ENCODE measurements at places on chromosomes 6 and 20.

DNA sequence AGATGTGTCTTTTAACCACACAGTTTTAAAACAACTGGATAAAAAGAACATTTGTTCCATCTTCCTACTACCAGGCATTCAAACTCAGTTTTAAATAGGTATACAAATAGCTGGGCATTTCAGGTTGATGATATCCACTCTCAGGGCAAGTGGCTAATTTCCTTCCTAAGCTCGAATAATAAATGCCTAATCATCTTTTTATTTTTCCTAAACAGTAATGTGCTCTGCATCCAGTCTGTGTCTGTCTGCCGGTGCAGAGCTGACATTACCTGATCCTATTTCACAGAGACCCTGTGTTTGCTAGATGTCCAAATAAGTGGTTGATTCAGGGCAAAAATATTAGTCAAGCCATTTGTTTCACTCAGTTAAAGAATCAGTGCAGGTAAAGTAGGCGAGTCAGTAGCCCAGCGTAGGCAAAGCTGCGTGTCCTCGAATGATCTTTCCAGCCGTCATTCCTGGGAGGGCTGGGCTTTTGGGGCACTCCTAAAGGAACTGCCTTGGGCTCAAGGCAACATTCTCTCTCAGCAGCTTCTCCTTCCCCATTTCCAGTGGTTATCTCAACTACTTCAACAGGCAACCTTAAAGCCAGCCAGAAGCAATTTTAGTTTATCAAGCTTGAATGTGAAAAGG lies 74.2 kb upstream of the BMP2 start:
- DNase-seq = no peak

GRCh38 chr6:111430605-111431376 lies 52.2 kb downstream of the REV3L start:
- no peak for DNase-seq

GRCh38 chr20:44807684-44808056 lies 2.7 kb downstream of the RIMS4 start:
- DNase-seq = no peak

DNA sequence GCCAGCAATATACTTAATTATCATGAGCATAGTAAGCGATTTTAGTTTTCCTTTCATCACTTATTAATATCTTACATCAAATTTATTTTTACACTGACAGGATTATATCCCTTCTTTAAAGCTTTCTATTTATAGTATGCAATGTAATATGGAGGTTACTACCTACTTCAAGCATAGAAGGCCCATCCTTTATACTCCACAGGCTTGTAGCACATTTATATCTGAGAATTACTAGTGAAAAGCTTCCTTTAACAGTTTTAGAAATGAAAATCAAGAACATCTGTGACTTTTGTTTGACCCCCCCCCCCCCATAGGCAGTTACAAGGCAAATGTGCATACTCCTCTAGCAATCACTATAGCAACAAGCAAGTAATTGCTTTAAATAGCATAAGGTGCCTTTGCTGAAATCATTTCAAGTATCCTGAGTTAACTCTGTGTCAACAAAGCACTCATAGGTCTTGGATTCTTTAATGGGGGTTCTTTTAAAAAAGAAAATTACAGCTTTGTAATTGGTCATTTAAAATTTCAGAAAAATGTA lies 917.7 kb downstream of the PHF3 start:
- no peak for DNase-seq

Measured in stimulated activated CD8-positive, alpha-beta memory T cell treated with anti-CD3 and anti-CD28 coated beads, Interleukin-12 subunit alpha, Interleukin-12 subunit beta, amount 100 ng/mL, for 1 hour (primary cell).